Hematopoietic multipotent progenitor cell treated with erythropoietin and hydrocortisone succinate and interleukin-3 and kit ligand, for 8 days (in vitro differentiated cells): ENCODE measurements at places on chromosomes 6 and 20.

GRCh38 chr20:23998844-23999243, 10.3 kb upstream of the GGTLC1 start:
- DNase-seq, result no peak

GRCh38 chr6:33276864-33277662, at the start of gene B3GALT4:
TSS of gene B3GALT4 (plus strand) at chr6:33277123. CDS start at chr6:33277420, 297 bp downstream.
- DNase-seq, result peak; percentile 86

DNA sequence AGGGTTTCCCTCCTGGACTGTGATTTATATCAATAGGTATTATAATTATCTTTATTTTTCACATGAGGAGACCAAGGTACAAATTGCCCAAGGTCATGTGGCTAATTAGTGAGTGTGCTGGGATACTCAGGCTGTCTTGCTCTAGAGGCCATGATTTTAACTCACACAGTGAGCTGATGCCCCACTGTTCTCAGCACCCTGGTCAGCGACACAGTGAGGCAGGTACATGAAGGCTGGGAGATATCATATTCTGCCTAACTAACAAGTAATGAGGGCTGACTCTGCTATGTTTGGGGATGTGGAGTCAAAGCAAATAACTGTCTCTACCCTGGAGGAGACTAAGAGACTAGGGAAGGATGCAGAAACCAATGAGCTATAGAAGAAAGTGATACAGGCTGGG, 501.1 kb downstream of the PTPRT start:
- DNase-seq, result no peak

GRCh38 chr20:48226642-48227041, 441.4 kb upstream of the SULF2 start:
- DNase-seq, result no peak

- no peak for DNase-seq
Measured at GRCh38 chr6:168128631-168129291, 49.7 kb upstream of the FRMD1 start.

GRCh38 chr6:28251661-28252008, 434 bp downstream of the ZKSCAN4 start:
- peak; percentile 15 for DNase-seq

- DNase-seq, result no peak
Measured at GRCh38 chr20:16469395-16469905, 103.8 kb downstream of the KIF16B start.

- DNase-seq, result no peak
Measured at GRCh38 chr20:61316346-61316745, 64.3 kb downstream of the CDH4 start.

DNA sequence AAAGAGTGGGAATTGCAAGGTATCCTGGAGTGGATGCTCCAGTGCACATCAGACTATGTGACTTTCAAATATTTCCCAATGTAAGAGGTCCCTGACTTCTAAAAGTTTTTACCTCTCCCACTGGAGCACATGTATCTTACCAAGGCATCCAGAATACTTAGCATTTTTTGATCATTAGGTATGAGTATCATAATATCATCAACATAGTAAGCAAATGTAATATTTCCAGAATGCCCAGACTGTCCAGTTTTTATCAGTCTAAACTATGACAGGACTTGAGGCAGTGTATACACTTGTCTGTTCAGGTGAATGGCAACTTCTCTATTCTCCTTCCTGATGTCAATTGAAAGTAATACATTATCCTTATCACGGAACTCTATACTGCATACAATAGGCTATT, 924.6 kb upstream of the GJE1 start:
- DNase-seq, result no peak

DNA sequence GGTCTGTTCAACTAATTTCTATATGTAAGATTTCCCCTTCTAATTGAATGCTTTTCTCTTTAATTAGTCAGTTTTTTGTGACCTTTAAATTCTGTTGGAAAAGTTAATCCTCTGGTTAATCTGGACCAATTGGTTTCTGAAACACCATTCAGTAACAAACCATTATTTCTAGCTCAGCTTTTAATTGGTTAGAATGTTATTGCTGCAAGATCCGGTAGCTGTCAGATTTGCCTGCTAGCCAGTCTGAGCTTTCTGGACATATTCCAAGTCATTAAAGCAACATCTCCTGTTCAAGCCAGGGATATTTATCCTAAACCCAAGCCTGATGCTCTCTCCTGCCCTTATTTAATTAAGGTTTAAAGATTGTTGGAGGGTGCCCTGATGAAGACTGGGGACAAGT, 55.1 kb upstream of the FBXL4 start:
- no peak for DNase-seq

- DNase-seq, result no peak
Measured at GRCh38 chr6:147637620-147638195, 129.2 kb downstream of the SAMD5 start.

DNA sequence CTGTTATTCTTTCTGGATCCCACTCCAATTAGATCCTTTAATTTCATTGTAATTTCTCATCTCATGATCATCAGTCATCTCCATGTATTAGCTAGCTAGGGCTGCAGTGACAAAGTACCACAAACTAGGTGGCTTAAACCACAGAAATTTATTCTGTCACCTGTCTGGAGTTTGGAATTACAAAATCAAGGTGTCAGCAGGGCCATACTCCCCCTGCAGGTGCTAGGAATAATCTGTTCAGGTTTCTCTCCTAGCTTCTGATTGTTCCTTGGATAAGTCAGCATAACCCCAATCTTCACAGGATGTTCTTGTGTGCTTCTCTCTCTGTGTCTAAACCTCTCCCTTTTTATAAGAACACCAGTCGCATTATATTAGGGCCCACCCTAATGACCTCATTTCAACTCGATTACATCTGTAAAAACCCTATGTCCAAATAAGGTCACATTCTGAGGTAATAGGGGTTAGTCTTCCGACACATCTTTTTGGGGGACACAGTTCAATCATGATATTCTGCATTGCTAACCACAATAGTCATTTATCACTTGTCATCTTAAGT, 40.5 kb downstream of the BEND6 start:
- DNase-seq, result no peak

DNA sequence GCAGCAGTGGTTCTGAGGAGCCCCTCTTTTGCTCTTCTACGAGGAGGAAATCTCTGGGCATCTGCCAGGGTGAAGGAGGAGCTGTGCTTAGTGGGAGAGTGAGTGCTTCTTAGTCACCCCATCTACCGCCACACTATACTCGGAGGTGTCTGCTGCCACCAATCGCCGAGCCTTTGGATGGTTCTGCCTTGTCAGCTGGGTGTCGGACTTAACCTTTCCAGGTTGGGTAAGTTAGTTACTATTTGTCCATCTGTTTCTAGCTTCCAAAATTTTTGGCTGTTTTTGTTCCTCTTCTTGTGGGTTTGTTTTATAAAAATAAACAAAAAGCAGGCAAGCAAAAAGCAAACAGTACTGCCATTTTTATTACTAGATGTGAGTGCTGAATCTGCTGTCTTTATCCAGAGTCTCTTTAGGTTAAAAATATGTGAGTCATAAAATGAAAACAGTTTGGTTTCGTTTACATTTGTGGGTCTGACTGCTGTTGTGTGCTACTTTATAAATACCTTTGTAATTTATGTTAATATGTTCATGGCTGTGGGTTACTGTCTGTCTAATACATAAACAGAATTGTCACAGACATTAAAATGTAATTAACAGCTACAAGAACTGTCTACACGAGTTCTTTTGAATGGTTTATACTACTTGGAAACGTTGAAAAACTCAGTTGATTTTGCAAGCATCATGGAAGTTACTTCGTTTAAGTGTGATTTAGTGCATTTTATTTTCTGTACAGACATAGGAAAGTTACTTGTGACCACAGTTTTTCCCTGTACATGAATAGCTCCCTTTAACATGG, 89.2 kb downstream of the ARID1B start:
- peak; percentile 59 for DNase-seq

DNA sequence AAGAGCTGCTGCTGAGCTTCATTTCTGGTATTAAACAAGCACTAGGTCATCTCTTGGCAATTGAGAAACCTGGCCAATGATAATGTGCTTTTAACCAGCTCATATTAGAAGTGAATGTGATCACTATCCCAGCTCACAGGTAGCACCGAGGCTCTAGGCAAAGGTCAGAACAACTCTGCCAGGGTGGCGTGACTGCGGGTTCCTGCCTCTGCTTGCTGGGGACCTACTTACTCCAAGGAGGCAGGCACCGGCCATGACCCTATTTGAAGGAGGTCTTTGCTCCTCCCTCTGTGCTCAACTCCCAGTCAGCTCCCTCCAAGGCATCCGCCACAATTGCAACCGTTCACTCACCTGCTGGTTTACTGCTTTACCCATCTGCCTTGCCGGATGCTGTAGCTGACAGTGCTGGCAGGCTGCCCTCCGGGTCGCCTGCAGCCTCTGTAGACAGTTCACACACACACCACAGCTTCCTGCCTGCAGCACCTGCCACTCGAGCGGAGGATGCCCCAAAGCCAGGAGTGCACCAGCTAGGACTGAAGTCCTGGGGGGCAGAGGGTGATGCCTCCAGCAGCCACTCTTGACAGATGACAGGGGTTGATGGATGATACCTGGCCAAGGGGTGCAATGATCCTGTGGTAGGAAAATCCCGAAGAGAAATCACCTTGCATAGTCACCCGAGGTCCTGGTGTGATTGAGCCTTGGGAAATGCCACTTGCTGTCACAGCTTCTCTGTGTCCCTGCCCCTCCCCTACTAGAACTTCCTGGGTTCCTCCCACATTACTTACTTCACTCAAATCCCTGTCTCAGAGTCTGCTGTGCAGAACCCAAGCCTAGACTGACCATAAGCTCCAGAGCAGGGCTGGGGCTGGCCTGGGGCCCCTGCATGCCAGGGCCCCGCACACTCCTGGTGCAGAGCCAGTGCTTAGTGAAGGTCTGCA, 8.8 kb upstream of the VSX1 start:
- DNase-seq, result no peak

DNA sequence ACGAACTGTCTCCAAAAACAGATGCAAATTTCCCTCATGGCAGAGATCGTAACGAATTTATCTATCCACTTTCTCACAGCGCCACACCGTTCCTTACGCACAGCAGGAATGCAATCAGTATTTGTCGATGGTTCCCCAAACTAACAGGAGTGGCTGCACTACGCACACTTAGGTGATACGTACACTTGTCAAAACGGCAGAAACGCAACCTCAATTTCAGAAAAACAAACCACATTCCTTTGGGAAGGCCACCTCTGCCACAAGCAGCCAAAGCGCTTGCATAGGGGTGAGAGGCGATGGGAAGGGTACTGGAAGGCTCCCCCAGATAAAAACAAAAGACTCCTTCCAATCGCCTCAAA, 638 bp downstream of the MDN1 start:
- DNase-seq, result peak; percentile 70

GRCh38 chr6:73418081-73418741, 23.6 kb downstream of the DDX43 start:
- DNase-seq, result peak; percentile 31

DNA sequence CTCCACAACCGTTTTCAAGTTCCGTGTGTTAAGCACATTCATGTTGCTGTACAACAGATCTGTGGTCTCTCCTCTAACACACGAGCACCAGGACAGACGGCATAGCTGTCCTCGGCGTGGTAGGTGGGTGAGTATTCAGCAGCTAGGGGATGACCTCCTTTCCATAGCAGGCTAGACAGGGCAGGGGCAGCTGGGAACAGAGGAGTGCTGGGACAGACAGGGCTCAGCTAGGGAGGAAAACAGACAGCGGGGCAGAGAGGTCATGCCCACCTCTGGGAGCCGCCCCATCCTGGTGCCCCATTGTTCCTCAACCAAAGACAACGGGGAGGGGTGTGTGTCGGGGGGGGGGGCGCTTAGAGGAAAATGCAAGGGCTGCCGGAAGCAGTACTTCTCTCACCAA, 271.5 kb upstream of the FOXQ1 start:
- no peak for DNase-seq

- peak; percentile 26 for DNase-seq
Measured at GRCh38 chr20:56974499-56975250, 291.8 kb downstream of the BMP7 start.

- DNase-seq, result no peak
Measured at GRCh38 chr6:130602151-130602770, 224.9 kb upstream of the SMLR1 start.

GRCh38 chr6:121503589-121503991, 68.1 kb downstream of the GJA1 start:
- DNase-seq, result no peak

DNA sequence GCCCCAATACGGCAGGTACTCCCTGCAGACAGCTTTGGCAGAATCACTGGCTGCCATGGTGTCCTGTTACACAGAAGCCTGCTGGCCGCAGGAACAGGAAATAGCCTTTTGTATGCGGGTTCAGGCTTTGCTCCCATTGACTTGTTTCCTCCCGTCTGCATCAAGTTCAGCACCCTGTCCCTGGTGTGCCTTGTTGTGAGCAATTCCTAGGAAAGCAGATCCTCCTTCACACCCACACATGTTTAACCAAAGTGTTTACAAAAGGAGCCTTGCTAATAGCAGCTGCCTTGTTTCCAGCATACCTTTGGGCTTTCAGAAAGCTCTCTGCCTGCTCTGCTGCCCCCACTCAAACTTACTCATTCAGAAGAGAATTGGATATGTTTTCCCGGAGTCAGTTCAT, 127.2 kb upstream of the SUPT3H start:
- no peak for DNase-seq

DNA sequence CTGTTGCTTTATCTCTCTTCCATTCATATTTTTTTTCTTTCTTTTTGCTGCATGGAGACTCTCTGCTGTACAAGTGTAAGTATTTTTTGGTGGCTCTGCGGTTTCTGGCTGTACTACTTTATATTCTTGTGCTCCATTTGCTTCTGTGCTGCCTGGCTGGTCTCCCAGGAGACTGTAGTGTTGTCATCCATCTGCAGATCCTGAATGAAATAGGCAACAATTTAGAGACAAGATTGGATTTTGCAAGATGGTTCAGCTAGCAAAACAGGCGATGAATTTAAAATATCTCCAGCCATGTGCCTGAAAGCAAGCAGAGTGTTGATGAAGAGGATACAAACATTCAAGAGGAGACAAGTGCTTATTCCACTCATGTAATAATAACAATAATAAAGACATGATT, 75.1 kb upstream of the SCGN start:
- DNase-seq, result no peak

DNA sequence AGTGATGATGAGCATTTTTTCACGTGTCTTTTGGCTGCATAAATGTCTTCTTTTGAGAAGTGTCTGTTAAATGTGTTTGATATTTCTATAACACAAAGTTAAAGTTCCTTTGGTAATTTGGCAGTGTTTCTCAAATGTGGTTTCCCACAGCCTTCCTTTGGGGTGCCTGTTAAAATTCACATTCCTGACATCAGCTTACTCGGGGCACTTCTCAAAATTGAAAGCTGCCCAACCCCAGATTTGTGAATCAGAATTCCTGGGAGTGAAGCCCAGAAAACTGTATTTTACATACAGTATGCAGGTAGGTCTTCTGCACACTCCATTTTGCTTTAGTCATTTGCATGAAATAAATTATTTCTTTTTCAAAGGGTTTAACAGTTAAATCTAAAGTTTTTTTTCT, 207.9 kb downstream of the GMPR start:
- DNase-seq, result no peak

DNA sequence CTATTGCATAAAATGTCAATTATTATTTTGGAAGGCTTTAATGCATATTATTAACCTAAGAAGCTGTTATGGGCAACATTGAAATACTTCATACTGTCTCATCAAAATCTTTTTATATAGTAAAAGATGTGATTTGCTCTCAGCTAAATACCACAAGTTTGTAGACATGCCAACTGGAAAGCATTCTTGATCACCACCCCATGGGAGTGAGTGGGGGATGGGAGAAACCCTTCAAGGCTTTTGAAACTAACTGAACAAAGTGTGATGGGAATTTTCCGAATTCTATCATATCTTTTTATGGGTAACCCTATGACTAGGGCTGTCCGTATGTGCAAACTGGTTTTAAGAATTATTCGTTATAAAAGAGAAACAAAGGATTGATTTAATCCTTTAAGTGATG, 377.3 kb upstream of the JAG1 start:
- no peak for DNase-seq

GRCh38 chr6:44659726-44660125, 272.2 kb downstream of the CDC5L start:
- DNase-seq, result no peak
